ENCODE measurements at places on chromosomes 11 and 22.

DNA sequence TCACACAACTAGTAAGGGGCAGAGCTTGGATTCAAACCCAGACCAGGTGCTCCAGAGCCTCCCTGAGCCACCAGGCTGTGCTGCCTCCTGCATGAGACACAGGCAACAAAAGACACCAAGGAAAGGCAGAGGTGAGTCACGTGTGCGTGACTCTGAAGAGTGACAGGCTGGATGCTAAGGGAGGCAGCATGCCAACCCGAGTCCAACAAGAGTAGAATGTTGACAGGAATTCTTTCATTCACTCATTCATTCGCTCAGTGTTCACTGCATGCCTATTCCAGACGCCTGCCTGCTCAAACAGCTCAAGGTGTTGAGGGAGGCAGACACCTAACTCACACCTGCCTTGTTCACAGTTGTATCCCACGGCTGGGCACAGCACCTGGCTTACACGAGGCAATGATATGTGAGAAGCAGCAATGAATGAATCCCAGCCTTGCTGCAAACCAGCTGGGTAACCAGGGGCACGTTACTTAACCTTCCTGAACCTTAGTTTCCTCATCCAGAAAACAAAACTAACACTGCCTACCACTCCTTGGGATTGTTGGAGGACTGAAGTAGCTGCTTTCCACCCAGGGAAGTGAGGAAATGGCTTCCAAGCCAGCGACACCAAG is 73.8 kb upstream of the ARFGAP3 start:
- DNase-seq = peak; percentile 49

DNA sequence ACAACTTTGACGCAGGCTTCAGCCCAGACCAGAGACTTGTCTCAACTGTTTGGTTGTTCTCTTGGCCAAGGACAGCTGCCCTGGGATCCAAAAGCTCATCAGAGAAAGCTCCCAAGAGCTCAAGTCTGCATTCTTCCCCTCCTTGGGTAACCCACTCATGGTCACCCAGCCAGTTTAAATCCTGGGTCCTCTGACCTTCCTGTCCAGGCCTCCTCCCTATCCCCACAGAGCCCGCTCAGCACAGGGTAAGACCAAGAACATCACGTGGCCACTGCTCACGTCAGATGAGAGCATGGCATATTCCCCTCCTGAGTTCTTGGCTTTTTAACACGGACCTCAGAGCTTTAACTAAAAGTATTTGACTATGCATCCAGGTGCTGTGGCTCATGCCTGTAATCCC is 25.8 kb downstream of the TSKU start:
- DNase-seq = no peak

- DNase-seq = no peak
These were observed 17.3 kb downstream of the APOL2 start for GRCh38 chr22:36221799-36222751.

- no peak for DNase-seq
These were observed 79.4 kb upstream of the NAV2 start for GRCh38 chr11:19633276-19633675.

DNA sequence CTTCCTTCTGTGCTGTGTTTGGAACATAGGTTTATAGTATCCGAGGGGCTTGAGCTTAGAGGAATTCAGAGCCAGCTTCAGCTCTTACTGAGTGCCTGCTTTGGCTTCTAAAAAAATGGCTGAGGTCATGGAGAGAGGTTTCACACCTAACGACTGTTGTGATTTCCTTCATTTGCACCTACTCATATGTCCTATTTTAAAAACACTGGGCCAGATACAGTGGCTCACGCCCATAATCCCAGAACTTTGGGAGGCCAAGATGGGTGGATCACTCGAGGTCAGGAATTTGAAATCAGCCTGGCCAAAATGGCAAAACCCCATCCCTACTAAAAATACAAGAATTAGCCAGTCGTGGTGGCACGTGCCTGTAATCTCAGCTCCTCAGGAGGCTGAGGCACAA is 38.3 kb upstream of the SYT13 start:
- DNase-seq = no peak

DNA sequence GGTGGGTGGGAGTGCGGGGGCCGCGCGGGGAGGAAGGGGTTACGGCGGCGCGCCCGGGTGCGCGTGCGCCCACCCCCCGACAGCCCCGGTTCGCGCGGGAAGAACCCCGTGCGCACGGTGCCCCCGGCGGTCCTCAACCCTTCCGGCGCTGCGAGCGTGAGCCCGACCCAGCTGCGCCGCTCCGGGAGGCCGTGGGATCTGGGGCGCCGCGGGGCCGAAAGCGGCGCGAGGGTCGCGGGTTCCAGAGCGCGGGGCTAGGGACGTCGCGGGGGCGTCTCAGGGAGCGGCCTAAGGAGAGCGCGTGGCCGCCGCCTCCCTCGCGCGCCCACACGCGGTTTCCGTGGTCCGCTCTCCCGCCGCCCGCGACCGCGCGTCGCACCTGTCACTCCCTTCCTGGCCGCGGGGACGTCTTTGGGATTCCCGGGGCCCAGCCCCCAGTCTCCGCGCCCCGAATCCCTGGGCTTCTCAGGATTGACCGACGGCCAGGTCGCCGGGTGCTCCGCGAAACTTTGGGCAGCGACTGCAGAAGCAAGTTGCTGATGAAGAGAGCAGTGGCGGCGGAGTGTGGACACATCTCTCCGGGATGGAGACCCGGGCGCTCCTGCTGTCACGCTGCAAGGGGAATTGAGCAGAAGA is 582 bp downstream of the SREBF2 start:
- no peak for DNase-seq

DNA sequence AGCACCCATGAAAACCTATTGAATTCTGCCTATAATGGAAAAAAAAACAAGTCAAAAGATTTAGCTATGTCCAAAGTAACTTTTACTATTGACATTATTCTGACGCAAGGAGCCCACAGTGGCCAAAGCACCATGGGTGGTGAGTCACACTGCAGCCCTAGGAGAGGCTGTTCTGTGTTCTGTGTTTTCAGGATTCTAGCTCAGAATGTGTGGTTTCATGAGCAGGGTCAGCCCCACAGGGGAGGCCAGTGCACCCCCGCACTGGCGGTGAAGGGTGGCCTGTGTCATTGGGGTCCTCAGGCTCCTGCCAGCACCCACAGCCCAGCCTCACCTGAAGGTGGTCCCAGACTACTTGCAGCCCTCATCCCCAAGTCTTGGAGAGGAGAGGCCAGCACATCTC is 112.2 kb downstream of the BRD1 start:
- no peak for DNase-seq

GRCh38 chr22:26906464-26906863 is 249.1 kb downstream of the MIAT start:
- DNase-seq = no peak

DNA sequence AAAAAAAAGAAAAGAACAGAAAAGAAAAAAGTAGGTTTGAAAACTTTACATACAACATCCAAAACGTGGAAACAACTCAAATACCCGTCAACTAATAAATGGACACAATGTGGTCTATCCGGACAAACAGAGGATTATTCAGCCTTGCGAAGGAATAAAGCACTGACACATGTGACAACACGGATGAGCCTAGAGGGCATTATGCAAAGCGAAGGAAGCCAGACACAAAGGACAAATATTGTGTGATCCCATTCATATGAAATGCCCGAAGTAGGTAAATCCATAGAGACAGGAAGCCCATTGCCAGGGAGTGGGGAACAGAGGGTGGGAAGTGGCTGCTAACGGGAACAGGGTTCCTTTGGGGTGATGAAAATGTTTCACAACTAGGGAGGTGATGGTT is 11.8 kb downstream of the RFPL1 start:
- DNase-seq = no peak

DNA sequence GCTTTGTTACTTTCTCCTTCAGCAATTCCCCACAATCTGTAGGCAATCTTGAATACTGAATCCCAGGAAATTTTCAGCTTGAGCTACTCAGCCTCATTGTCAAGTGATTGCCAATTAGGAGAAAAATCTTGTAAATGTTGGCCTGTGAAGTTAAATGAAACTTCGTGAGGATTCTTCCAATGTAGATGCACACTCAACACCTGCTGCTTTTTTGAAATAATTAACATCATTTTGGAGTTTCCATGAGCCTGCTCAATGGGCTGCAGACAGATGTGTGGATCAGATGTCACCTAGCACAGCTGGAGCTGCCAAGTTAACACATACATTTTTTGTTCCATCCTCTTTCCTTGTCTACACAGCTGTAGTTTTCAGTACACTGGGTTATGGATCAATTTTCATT is 645.6 kb upstream of the LUZP2 start:
- no peak for DNase-seq

GRCh38 chr11:130407978-130408377 is 20.4 kb downstream of the ADAMTS8 start:
- peak; percentile 66 for DNase-seq

GRCh38 chr11:93908689-93909088 is 58.3 kb upstream of the VSTM5 start:
- DNase-seq = peak; percentile 34

DNA sequence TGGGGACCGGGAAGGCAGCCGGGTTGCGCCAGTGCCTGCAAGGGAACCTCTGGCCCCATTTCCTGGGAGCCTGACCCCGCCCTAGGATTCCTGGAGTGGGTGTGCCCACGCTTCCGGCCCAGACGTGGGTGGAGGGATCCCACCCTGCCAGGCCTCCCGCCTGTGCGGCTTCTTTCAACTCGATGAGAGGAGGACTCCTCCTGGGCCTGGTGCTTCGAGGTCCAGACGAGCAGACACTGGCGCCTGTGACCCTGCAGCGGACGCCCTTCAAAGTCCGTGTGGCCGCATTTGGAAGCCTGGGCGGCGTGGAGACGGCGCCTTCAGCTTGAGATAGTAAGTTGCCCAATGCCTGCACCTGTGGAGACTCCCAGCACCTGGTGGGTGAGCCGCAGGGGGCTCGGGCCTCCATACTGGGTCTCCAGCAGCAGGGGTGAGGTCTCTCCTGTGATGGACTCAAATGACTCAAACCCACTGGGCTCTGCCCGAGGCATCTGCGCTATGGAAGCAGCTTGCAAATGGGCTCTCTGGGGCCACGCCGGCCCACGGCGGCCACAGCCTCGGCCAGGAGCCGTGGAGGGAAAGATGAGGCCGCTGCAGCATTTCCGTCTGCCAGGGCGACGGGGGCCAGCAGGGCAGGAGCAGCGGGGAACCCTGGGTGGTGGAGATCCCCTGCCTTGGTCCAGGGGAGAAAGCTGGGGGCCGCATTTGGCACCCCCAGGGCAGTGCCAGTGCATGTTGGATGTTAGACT is 64.3 kb upstream of the PPARA start:
- no peak for DNase-seq

- no peak for DNase-seq
These were observed 14.9 kb downstream of the XKR3 start for GRCh38 chr22:16810188-16810802.

- DNase-seq = no peak
These were observed 73.8 kb upstream of the CRYBB3 start for GRCh38 chr22:25125693-25126357.

GRCh38 chr11:123083623-123084029 is 21.7 kb upstream of the HSPA8 start:
- DNase-seq = peak; percentile 68

- DNase-seq = no peak
These were observed 21.9 kb upstream of the NFRKB start for GRCh38 chr11:129917231-129917630.

GRCh38 chr11:6457581-6458320 is 16.0 kb downstream of the TRIM3 start:
- no peak for DNase-seq

- no peak for DNase-seq
These were observed 47.1 kb upstream of the NECTIN1 start for GRCh38 chr11:119776031-119776636.

- no peak for DNase-seq
These were observed 666.7 kb upstream of the RAG2 start for GRCh38 chr11:37264783-37265182.

- no peak for DNase-seq
These were observed 101.1 kb upstream of the CRYBB3 start for GRCh38 chr22:25098445-25099081.

- no peak for DNase-seq
These were observed 516 bp downstream of the VPS26B start for GRCh38 chr11:134224710-134225664.

DNA sequence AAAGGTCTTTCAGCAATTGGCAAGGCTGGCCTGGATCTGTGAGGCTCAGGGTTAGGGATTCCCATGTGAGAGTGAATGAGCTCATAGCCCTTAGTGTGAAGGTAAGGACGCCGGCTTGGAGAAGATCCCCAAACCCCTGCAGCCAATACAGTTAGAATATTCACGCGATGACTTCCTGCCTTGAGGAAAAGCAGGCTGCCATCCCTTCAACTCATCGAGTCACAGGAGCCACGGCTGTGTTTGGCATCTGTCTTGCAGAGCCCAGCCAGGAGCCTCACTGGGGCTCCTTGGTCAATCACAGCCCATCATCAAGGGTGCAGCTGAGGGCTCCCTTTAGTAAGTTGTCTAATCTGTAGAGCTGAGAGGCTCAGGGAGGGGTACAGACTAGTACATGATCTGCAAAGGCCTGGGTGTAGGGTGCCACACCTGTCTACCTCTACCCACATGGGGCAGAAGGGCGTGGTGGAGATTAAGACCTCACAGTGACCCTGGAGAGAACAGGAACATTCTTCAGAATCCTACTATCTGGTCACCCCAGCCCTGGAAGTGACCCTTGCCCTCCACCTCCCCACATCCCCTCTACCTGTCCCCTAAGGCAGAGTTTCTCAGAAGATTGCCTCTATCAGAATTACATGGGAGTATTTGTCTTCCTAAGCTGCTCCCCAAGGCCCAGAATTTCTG is 18.5 kb downstream of the IL10RA start:
- no peak for DNase-seq

- no peak for DNase-seq
These were observed 1.5 kb downstream of the YPEL4 start for GRCh38 chr11:57647960-57648800.

GRCh38 chr11:123472236-123472935 is 42.3 kb downstream of the GRAMD1B start:
- no peak for DNase-seq

- no peak for DNase-seq
These were observed 235.0 kb downstream of the TBC1D22A start for GRCh38 chr22:46997311-46997970.

- no peak for DNase-seq
These were observed 95.4 kb downstream of the EXT2 start for GRCh38 chr11:44190883-44191230.

DNA sequence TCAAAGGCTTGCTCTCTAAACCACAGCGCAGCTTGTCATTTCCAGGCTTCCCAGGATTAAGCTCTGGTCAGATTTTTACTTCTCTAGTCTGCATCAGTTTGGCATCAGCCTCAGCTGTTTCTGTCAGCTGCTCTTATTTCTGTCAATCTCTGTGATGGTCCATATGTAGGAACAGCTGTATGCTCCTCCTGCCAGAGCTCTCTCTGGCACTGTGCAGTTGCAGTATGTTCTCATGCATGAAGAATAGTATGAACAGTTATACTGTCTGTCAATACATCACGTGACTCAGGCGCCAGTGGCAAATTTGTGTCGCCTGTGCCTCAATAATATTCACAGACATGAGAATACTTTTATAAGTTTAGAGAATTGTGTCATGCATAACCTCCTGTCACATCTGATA is 6.7 kb downstream of the OR6M1 start:
- no peak for DNase-seq

DNA sequence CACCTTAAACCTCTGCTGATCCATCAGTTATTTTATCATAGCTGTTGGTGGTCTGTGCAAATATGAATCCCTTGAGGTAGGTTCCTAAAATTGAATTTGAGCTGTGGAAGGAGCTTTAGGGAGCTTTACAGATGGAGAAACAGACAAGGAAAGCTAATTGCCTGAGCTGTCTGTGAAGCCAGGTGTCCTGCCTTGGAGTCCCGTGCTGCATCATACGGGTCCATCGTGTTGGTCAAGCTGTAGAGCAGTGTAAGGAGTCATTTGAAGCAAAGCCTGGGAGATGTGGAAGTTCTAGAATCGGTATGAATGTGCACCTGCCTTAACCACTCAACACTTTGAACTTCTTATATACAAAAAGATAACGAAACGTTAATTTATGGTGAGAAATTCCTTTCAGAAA is 1.0 kb downstream of the POLA2 start:
- DNase-seq = no peak

All from epithelial cell of prostate (primary cell).